IMR-90 (cell line): ENCODE measurements at places on chromosomes 11 and 22. TPM values are rescaled to one million over a fixed set of nuclear protein-coding genes. Genes with fewer than 3 reads are reported as not detected.

OR4C45 gene
- not detected in 2 replicates for total RNA-seq

GVQW3 gene
- 0.83 and 1.1 TPM in 2 replicates for total RNA-seq

KCNJ11 gene
- total RNA-seq, result not detected in 2 replicates

CATSPERZ gene
- not detected in 2 replicates for total RNA-seq

CADM1 gene
- total RNA-seq, result 62.2 and 77.1 TPM in 2 replicates

MS4A14 gene
- total RNA-seq, result not detected in 2 replicates

WT1 gene
- total RNA-seq, result not detected in 2 replicates

POU2AF3 gene
- total RNA-seq, result not detected in 2 replicates
